ENCODE measurements at places on chromosomes 6 and 20.

GRCh38 chr6:22959571-22959970 is 390.2 kb downstream of the HDGFL1 start:
- no peak for DNase-seq

- no peak for DNase-seq
Measured at GRCh38 chr6:53805016-53805415, 10.2 kb downstream of the LRRC1 start.

GRCh38 chr20:24199501-24199900 is 210.9 kb upstream of the GGTLC1 start:
- no peak for DNase-seq

DNA sequence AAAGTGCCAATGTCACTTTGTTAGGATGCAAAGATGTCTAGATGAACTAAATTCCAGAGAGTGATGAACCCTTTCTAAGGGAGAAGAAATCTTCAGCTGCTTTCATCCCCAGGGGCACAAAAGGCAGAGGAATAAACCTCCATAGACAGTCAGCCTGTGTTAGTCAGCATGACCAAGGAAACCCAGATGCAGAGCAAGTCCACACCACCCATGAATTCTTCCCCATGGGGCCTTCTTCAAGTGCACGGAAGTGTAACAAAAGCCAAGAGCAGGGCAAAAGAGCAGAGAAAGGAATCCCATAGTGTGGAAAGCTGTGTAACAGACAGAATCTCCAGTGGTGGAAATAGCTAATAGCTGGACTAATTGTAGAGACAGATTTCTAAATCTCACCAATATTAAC is 50.0 kb downstream of the DCDC2 start:
- DNase-seq = no peak

GRCh38 chr20:50673466-50674137 is 17.7 kb downstream of the RIPOR3 start:
- peak; percentile 56 for DNase-seq

DNA sequence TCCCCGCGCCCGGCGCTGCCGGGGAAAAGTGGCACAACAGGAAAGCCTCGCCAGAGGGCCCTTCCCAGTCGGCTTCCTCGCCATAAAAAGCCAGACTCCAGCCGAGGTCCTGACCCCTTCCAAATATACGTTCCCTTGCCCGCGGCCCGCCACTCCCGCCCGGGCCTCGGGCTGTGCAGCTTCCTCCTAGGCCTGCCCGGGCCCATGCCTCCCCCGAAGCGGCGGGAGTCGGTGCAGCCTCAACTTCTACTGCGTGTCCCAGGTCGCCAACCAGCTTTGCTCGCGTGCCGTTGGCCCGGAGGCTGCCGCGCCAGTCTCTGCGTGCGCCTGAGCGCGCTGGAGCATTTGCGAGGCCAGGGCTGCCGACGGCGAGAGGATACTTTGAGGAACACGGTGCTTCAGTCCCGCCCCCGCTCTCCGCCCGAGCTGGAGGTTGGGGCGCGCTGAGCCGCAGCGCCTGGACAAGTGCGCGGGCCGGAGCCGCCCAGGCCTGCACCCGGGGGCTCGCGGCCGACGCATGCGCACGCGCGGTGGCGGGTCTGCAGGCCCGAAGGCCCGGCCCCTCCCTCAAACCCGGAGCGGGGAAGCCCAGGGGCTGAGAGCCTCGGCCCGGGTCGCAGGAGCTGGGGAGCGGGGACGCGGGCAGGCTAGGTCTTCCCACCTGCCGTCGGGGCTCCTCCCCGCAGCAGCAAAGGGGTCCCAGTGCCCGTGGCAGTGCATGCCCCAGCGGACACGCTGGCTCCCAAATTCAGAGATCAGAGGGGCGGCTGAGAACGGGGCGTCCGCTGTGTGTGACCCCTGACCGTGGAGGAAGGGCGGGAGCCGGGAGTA is 10.2 kb downstream of the FOXC1 start:
- no peak for DNase-seq

GRCh38 chr6:7669742-7670141 is 56.2 kb upstream of the BMP6 start:
- no peak for DNase-seq

DNA sequence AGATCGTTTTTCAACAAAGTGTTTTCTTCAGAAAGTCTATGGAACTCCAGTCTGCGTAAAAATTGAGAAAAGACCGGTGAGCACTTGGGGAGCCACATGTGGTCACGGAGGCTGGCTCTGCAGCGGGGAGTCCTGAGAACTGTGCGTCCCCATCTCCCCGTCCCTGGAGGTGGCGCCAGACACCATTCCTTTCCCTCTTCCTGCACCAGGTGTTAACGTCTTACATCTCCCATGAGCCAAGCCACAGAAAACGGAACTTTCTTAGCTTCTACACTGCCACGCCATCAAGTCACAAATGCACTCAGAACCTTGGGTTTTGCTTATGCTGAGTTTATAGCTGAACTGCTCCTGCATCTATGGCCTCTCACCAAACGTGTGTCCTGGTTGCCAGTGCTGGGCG is 62.6 kb downstream of the GINS1 start:
- DNase-seq = peak; percentile 49

- DNase-seq = no peak
Measured at GRCh38 chr6:41332842-41333736, 2.3 kb upstream of the NCR2 start.

- no peak for DNase-seq
Measured at GRCh38 chr6:167735084-167735950, 91.4 kb upstream of the AFDN start.

GRCh38 chr6:131063028-131063763 is at the start of gene EPB41L2:
EPB41L2 (minus strand) TSS chr6:131063245; CDS start chr6:130956485, 106,760 bp downstream.
- DNase-seq = peak; percentile 82

GRCh38 chr6:116386581-116387299 is 16.0 kb downstream of the DSE start:
- DNase-seq = peak; percentile 92

- DNase-seq = peak; percentile 65
Measured at GRCh38 chr6:53189554-53189953, 40.9 kb upstream of the GCM1 start.

GRCh38 chr6:2891768-2892170 is 11.3 kb downstream of the SERPINB9 start:
- DNase-seq = no peak
